MG63 (cell line): ENCODE measurements at places on chromosomes 6 and 20. TPM values are rescaled to one million over a fixed set of nuclear protein-coding genes. Genes with fewer than 3 reads are reported as not detected.

Gene DPPA5
- not detected in 2 replicates for total RNA-seq

Gene OVOL2
- not detected in 2 replicates for total RNA-seq

Gene SNAP25
- not detected in 2 replicates for total RNA-seq

GRCh38 chr6:118122161-118122725 lies 215.2 kb downstream of the SLC35F1 start:
- no peak for DNase-seq

DNA sequence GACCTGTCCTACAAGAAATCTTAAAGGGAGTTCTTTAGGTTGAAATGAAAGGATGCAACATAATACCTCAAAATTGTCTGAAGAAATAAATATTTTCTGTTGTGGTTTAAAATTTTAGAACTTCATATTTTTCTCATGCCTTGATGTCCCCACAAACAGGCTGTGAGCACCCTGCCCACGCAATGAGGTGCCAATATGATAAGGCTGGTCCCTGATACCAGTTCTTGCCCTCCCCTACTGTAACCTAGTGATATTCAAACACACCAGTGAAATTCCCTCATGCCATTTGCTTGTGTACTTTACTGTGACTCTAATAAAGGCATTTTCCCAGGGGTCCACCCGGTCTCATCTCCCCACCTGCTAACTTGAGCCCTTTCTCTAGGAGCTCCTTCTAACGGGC lies 67.3 kb upstream of the SIRPG start:
- no peak for DNase-seq
